ENCODE measurements at places on chromosomes 12 and 14.

DNA sequence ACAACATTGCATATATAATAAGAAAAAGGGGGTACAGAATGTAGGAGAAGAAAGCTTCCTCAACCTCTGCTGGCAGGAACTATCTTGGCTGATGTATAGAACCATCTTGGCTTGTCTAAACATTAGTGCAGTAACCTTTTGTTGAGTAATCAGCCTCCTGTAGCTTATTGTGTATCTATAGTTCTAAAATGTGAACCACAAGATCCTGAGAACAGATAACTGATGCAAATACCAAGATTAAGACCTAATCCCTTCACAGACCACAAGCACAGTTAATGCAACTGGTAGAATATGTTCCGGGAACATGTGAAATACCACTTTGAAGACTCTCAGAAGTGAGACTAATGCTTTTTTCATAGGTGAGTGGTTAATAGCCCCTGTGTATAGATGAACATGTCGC is 50.7 kb upstream of the KCNC2 start:
- DNase-seq = peak; percentile 3

- no peak for DNase-seq
These were observed 14.6 kb downstream of the COL2A1 start for GRCh38 chr12:47989666-47990065.

DNA sequence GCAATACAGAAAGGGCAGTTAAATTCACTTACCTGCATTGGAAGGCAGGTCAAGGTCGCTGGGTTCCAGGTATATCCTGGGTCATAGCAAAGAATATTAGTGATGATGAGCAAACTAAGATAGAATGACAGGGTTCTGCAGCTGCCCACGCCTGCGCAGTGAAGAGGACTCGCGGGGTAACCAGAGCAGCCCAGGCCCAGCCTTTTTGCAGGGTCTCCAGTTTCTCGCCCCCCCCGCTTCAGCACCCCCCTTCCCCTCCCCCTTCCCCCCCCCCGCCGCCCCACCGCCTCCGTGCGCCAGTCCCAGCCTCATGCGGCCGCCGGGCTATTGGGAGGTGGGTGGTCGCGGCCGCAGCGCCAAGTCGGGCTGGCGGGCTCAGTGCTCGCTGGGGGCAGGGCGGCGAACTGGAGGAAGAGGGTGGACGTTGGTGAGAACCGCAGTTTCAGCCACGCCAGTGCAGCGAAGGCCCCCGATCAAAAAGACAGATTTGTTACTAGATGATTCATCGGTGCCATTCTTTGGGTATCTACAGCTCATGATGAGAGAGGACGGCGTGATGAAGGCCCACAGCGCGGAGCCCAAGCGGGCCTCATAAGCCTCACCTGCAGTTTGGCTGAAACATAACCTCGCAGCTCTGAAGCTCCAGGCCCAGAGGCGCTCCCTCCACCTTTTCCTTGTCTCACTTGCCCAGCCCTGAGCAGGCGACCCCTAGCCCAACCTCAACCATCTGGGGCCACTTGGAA is 20.2 kb downstream of the SLC2A3 start:
- peak; percentile 30 for DNase-seq

DNA sequence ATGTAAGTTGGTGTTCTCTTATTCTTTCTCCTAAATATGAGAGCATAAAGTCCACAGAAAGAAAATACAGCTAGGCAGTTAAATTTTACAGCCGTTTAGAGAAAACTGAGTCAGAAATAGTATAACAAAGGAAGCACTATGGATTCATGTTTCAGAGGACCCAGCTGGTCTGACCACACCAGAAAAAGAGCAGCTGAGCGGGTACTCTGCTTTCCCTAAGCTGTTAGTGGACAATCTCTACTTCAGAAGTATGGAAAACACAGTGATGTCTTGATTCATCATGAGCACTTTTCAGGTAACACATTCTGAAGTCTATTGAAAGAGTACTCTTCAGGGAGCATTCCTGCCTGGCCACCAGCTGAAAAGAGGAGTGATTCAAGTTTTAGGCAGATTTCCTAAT is 12.4 kb downstream of the PPM1H start:
- no peak for DNase-seq

- DNase-seq = no peak
These were observed 6.3 kb downstream of the GSTZ1 start for GRCh38 chr14:77327111-77327510.

DNA sequence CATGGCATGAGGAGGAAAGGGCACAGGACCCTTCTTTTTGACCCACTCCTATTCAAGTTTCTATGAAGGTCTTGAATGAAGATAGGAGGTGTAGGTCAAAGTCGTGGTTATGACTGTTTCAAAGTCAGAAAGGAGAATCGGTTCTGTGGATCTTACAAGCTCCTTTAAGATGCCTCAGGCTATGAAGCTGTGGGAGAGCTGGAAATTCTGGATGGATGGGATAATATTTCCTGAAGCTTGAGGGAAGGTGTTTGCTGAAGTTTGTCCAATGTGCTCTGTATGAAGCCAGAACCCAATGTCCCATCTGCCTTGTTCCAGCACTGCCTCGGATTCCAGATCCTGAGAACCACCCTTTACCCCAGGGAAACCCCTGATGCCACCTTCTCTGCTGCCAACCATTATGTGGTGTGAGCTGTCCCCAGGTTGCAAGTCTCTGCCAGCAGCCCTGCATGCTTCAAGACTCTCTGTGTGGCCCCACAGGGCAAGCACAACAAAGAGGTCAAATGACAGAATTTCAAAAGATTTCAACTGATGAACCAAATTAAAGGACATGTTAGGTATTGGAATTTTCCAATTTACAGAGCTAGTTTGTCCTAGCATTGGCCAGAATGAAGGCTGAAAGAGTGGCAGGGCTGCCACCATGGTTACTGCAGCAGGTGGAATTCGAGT is 472.0 kb downstream of the RGS6 start:
- DNase-seq = no peak

GRCh38 chr12:46521145-46521544 is 148.6 kb upstream of the SLC38A2 start:
- DNase-seq = no peak

DNA sequence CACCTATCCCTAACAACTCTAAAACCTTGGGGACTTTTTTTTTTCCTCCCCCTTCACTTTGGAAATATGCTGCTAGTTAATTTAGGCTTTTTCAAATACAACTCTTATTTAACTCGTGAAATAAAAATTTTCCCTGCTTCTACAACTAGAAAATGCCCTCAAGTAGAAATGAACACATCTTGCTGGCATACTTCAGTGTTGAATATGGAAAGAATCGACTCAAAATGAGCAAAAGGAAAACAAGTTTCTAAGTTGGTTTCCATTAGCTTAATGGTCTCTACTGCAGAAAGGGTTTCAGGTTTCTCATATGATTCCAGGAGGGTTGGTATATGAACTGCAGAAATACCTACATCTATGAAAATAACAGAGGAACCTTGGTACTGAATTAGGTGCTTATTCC is 118.3 kb upstream of the TMTC1 start:
- DNase-seq = no peak

DNA sequence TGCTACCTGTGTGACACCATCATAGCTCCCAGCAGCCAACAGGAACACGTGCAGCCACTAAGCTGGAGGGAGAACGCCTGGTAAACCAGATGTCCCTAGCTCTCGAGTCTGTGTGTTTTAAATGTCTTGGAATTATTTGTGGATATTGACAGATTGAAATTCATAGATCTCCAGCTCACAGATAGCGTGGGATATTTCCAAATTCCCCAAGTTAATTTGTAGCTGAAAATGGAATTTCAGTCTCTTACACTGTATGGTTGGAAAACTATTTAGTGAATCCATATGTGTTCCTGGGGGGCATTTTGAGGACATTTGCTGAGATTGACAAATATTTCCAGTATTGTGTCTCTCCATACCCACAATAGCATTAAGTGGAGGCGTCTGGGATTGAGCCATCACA is 618.6 kb upstream of the TMEM132C start:
- DNase-seq = no peak

DNA sequence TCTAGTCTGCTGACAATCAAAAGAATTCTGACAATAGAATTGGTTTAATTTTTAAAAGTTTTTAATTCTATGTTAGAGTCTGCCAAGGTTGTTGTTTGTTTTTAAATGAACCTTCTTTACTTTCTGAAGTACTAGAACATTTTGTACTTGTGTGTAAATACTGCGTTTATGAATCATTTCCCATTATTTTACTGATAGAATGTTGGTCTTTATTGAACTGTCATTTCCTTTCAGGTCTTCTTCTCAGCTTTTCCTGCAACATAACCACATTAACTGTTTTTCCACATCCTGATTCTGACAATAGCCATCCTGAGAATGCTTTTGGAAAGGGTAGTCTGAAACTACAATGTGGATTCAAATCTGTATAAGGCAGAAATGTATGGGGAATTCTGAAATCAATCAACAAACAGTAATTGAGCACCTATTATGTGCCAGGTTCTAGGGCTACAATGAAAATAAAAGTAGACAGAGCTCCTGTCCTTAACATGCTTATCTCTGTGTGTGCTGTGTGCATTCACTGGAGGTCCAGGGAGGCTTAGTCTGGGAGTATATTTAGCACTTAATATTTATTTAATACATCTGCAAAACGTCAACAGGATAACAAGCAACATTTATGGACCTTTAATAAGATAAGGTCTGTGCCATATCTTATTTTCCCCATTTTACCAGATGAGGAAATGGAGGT is 73.1 kb upstream of the SLC38A2 start:
- no peak for DNase-seq

- DNase-seq = no peak
These were observed 649.3 kb downstream of the RPS29 start for GRCh38 chr14:48936849-48937248.

GRCh38 chr12:24760606-24761378 is 188.1 kb downstream of the BCAT1 start:
- no peak for DNase-seq

Data from CD4-positive, alpha-beta T cell treated with Interleukin-2 at 100 ng/mL for 4 hours (primary cell).